ENCODE measurements at places on chromosomes 12 and 14.

GRCh38 chr14:100538351-100539002 is 48.7 kb downstream of the BEGAIN start:
- no peak for DNase-seq

DNA sequence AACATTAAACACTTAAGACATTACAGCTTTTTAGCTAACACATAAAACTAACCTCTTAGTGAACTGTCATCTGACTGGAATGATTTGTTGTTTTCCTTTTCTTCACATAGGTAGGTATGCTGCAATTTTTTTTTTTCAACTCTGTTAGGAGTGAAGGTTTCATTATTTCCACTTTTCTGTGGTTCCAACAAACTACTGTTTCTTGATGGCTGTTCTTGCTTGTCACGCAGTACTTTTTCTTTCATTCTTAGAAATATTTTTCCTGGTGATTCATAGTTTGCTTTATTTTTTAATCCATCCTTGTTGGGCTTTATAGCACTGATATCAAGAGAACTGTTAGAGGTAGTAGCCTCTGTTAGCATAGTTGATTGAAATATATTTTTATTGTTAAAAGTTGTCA is 6.3 kb downstream of the MIS18BP1 start:
- no peak for DNase-seq

GRCh38 chr12:57058454-57058853 is 8.5 kb upstream of the MYO1A start:
- DNase-seq = no peak

- DNase-seq = no peak
These were observed 6.8 kb upstream of the TWF1 start for GRCh38 chr12:43812926-43813325.

- DNase-seq = no peak
These were observed 8.5 kb downstream of the CRACR2A start for GRCh38 chr12:3744229-3744901.

DNA sequence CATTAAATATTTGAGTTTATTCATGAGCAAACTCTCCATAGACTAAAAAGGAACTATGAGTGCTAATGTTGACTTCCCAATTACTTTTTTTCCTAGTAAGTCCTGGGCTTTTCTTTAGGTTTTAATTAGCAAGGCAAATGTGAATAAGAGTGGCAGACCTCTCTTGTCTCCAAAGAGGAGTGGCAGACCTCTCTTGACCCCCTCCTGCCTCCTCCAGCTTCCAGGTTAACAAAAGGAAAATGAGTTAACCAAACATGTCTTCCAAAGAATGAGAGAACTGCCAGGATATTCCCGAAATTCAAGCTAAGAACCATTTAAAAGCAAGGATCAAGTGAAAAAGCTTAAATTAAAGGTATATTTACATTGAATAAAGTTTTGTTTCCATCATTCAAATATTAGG is 253.2 kb downstream of the MDGA2 start:
- no peak for DNase-seq

- DNase-seq = no peak
These were observed 191.3 kb downstream of the BTG1 start for GRCh38 chr12:91954326-91954725.

- DNase-seq = no peak
These were observed 120.1 kb downstream of the SMOC1 start for GRCh38 chr14:69999261-69999674.

DNA sequence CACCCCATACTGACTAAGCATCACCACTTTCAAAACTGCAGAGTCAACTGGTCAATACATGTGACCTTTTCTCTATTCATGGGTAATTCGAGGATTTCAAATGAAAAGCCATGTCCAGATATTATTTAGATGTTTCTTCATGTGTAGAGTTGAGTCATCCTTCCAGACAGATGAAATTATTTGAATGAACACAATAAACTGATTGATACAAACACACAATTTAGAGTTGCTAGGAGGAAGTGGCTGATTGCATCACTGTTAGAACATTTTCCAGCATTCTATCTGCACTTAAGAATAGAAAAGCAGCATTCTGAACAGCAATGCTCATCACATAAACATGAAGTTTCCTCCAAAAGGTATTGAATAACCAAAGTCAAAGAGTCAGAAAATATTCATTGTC is 273.5 kb upstream of the SOX5 start:
- no peak for DNase-seq

DNA sequence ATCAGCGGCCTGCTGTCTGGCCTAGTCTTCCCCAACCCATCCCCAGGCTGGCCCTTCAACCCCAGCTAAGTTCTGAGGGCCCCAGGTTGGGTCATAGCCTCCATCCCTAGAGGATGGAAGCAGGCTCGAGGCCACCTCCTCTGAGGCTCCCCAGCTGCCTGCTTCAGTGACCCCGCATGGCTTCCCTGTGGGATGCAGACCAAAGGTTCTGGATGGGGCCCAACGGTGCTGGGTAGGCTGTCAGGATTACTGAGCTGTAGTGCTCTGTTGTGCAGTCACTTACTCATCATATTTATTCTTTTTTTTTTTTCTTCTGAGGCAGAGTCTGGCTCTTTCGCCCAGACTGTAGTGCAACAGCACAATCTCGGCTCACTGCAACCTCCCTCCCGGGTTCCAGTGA is 92.0 kb downstream of the IRF2BPL start:
- DNase-seq = no peak

GRCh38 chr12:54419088-54419887 is at the start of gene ITGA5:
TSS of gene ITGA5 (minus strand) at chr12:54419266. CDS start at chr12:54419198, 68 bp downstream.
- DNase-seq = no peak

- no peak for DNase-seq
These were observed 253.7 kb downstream of the MSRB3 start for GRCh38 chr12:65532162-65532561.

DNA sequence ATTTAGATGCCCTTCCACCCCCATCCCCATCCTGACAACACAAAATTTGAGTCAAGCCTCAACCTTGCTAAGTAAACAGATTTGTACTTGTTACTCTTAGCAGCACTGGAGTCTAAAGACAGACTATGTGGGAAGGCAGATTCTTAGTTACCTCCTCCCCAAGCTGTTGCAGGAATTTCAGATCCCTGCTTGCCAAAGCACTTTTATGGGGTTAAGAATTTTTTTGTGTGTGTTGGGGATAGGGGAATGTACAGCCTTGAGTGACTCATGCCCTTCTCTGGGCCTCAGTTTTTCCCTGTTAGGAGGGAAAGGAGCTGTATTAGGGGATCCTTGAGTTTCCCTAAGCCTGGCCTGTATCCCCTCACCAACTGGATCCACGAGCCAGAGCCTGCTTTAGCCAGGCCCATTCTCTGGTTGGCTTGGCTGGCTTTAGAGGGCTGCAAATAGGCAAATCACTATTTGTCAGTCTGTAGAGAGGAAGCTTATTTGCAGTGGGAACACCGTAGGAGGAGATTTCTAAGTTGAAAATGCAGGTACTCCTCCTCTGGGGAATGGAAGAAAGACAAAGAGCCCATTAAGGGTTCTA is 27.7 kb upstream of the RNU6-8 start:
- no peak for DNase-seq

DNA sequence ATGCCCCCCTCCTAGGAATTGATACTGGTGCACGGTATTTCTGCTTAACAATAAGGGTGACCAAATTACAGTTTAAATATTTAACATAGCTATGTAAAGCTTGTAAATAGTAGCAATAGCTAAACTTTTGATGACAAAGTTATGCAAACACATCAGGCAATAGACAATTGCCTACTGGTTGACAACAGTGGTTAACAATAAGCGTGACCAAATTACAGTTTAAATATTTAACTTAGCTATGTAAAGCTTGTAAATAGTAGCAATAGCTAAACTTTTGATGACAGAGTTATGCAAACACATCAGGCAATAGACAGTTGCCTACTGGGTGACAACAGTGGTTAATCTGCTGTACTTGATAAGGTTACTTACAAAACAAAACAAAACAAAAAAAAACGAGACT is 886.5 kb upstream of the FLRT2 start:
- no peak for DNase-seq

GRCh38 chr14:104080376-104081260 is 4.9 kb upstream of the ASPG start:
- DNase-seq = no peak

- no peak for DNase-seq
These were observed 29.5 kb downstream of the RIMBP2 start for GRCh38 chr12:130686511-130686991.

DNA sequence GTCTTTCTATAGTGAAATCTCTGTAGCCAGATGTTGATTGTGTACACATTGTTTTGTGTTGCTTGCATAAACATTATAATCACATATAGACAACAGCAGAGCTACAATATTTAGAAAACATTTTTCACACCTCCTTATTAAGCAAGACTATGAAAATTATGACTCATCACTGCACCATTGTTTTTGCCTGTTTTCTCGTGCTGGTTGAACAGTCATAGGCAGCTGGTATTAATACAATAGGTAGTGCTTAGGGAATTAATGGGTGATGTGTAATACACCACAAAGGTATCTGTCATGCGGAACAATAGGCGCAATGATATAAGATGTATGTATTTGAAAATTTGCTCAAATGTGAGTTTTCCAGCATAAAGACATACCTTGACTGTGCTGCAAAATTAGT is 449.3 kb downstream of the FOXG1 start:
- no peak for DNase-seq

GRCh38 chr12:64903479-64904152 is 79.2 kb downstream of the TBC1D30 start:
- DNase-seq = no peak

- DNase-seq = no peak
These were observed 22.8 kb upstream of the OASL start for GRCh38 chr12:121061831-121062230.

DNA sequence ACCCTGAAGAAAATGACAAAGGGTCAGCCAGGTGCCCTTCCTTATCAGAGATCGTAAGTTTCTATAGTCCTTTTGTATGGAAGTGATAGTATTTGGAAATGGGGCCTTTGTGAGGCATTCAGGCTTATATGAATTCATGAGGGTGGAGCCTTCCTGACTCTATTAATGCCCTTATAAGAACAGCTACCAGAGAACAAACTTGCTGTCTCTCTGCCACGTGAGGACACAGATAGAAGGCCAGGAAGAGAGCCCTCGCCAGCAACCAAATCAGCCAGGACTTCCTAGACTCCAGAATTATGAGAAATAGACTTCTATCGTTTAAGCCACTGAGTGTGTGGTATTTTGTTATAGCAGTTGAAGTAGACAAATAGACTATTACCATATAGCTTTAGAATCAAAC is 36.7 kb downstream of the TRMT5 start:
- DNase-seq = no peak

GRCh38 chr14:53408175-53408879 is 255.2 kb upstream of the DDHD1 start:
- DNase-seq = no peak

DNA sequence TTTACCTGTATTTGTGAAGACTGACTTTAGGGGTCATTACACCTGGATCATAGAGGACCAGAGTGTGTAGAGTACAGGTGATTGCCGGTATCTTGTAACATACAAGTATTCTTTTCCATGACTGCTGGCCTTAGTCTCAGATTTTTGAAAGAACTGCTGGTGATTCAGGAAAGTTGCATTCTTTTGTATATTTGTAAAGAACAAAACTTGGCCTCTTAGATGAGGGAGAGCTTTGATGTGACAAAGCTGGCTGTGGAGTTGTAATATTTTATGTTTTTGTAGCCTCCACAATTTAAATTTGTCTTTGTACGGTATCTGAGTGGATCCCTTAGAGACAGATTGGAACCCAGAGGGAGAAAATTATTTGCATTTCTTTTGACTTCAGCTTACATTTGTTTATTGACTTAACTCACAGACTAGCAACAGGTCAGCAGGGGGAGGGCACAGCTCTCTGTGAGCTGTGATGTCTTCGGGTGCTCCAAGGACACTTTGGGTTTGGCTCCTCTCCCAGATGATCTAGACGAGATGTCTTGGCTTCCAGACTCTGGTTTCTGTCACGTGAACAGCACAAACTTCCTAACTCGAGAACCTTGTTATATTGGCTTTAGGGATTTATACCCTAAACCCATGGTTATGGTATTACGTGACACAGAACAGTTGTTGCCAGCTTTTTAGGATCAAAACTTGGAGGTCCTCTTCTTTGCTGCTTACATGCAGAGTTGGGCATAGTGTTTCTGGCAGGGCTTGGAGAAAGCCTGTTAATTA is 65.9 kb downstream of the DAAM1 start:
- DNase-seq = no peak

GRCh38 chr12:132633901-132634300 is 15.3 kb downstream of the P2RX2 start:
- no peak for DNase-seq

DNA sequence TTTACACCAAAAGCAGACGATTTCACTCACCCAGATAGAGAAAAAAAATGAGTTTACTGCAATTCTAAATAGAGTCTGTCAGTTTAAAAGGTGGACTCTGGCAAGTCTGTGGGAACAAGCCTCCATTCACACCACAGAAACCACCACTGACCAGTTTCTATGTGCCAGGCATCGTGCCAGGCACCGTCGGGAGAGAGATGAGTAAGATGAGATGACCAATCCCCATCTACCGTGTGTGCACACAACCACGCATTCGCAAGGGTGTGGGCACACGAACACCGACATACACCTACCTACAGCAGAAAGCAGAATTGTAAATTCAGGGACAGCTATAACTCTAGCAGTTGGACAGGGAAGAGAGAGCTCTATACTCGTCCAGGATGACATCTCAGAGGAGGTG is 58.3 kb downstream of the PRIMA1 start:
- DNase-seq = no peak

DNA sequence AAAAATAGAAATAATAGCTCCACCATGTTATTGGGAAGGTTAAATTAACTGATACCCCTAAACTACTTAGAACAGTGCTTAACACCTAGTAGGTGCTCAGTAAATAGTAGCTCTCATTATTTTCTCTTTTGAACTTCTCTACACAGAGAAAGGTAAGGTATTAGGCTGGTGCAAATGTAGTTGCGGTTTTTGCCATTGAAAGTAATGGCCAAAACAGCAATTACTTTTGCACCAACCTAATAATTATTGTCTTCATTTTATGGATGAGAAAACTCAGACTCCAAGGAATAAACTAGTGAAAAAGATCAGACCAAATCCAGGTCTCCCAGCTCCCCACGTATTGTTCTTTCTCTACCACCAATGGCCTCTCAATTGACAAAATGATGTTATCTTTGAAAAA is 157.2 kb upstream of the TMPO start:
- DNase-seq = no peak

- no peak for DNase-seq
These were observed 41.2 kb downstream of the YLPM1 start for GRCh38 chr14:74804219-74804825.

GRCh38 chr14:96978525-96979272 is 181.5 kb downstream of the VRK1 start:
- DNase-seq = no peak

All from cortex of kidney (tissue), 1 donor.